ENCODE measurements at places on chromosomes 1 and 21. TPM values are rescaled to one million over a fixed set of nuclear protein-coding genes. Genes with fewer than 3 reads are reported as not detected.

MEX3A gene
- total RNA-seq, result 0.03 TPM

- H3K4me1 ChIP-seq, result no peaks in the 10 kb centered on the region
- no peaks in the 10 kb centered on the region for H3K36me3 ChIP-seq
- no peak overlapping the region for H3K27ac ChIP-seq
- DNase-seq, result no peak
- no peaks in the 10 kb centered on the region for H3K27me3 ChIP-seq
These were observed 88.2 kb upstream of the PALMD start for GRCh38 chr1:99557546-99558202.

- no peaks in the 10 kb centered on the region for H3K36me3 ChIP-seq
- no peak for DNase-seq
- no peak overlapping the region for H3K4me3 ChIP-seq
- no peak overlapping the region for H3K27ac ChIP-seq
- no peaks in the 10 kb centered on the region for H3K27me3 ChIP-seq
These were observed 37.9 kb upstream of the RHOU start for GRCh38 chr1:228697207-228698016.

GRCh38 chr1:224539971-224540370 is 76.1 kb upstream of the CNIH3 start:
- DNase-seq, result no peak
- no peak overlapping the region for H3K4me3 ChIP-seq
- no peaks in the 10 kb centered on the region for H3K4me1 ChIP-seq

LORICRIN gene
- total RNA-seq, result not detected

- no peaks in the 10 kb centered on the region for H3K27me3 ChIP-seq
- H3K36me3 ChIP-seq, result no peaks in the 10 kb centered on the region
- no peak overlapping the region for H3K4me3 ChIP-seq
- peaks cover 53% of the 10 kb centered on the region for H3K4me1 ChIP-seq
These were observed 60.3 kb upstream of the LRRC8D start for GRCh38 chr1:89760496-89760895.

DNA sequence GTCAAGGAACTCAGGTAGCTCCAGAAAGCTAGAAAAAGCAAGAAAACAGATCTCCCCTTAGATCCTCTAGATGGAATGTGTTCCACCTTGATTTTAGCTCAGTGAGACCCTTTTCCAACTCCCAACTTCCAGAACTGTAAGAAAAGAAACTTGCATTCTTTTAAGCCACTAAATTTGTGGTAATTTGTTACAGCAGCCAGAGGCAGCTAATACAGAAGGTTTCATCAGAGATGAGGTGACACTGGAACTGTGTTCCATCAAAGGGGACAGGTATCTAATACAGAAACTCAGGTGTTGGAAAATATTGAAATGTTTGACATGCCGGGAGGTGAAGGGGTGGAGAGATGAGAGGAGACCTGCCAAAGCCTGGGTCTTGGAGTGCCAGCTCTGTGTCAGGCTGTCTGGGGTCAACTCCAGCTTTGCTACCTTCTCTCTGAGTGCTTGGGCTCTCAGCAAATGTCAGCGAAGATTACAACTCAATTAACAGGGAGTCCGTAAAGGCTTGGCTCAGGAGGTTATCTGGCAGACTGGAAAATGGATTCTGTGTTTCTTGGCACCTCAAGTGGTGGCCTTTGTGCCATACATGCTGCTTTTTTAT is 71.3 kb downstream of the PLPP3 start:
- no peaks in the 10 kb centered on the region for H3K27me3 ChIP-seq
- H3K27ac ChIP-seq, result no peak overlapping the region
- no peaks in the 10 kb centered on the region for H3K4me1 ChIP-seq
- H3K4me3 ChIP-seq, result no peak overlapping the region

DNA sequence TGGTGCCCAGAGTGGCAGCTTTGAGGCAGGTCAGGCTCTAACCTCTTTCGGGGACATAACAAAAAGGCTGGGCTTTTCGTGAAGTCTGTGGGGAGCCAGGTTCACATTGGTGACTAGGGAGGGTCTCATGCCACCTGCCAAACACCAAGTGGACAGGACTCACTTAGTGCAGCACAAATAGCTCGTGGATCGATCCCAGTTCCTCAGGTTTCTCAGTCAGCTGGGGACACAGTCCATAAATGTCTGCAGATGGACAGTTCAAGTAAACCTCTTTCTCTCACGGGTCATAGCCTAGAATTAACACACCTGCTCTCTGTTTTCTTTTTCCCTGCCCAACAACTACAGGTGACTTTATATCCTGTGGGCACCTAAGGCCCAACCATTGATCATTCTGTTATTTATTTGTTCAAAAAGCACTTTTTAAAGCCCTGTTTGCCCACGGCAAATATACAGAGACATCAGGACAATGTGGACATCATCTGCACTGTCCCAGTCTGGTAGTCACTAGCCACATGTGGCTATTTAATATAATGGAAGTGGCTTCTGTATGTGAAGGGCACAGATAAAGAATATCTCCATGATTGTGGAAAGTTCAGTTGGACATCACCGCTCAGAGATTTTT is 53.5 kb downstream of the CAPN2 start:
- DNase-seq, result no peak
- no peaks in the 10 kb centered on the region for H3K27me3 ChIP-seq
- no peak overlapping the region for H3K27ac ChIP-seq
- H3K4me1 ChIP-seq, result no peaks in the 10 kb centered on the region
- peaks cover 73% of the 10 kb centered on the region for H3K36me3 ChIP-seq

Measured in T-cell (primary cell).